ENCODE measurements at places on chromosomes 2 and 18. TPM values are rescaled to one million over a fixed set of nuclear protein-coding genes. Genes with fewer than 3 reads are reported as not detected.

DNA sequence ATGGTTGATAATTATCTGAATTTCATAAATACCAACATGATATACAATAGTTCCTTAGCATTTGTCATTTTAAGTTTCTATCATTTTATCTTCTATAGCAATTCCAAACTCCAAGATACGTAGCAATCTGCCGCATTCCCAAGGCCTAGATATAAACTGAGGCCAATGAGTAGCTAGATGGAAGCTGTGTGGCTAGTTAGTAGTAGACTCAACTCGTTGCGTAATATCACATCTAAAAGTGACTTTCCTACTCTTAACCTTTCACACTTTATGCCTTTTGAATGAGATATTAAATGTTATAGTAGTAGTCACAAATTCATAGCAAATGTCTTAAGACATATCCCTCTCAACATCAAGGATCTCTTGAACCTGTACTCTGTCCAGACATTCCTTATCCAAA lies 33.6 kb downstream of the WDSUB1 start:
- no peak for DNase-seq

- DNase-seq, result no peak
Observed at GRCh38 chr18:9827211-9827792, 58.5 kb upstream of the TXNDC2 start.

GRCh38 chr2:195535911-195536522 lies 121.0 kb upstream of the SLC39A10 start:
- DNase-seq, result peak; percentile 23

Gene DTNA
- 65.4 TPM for polyA plus RNA-seq

Gene LYG1
- 4.6 TPM for polyA plus RNA-seq
